ENCODE measurements at places on chromosomes 4 and X.

DNA sequence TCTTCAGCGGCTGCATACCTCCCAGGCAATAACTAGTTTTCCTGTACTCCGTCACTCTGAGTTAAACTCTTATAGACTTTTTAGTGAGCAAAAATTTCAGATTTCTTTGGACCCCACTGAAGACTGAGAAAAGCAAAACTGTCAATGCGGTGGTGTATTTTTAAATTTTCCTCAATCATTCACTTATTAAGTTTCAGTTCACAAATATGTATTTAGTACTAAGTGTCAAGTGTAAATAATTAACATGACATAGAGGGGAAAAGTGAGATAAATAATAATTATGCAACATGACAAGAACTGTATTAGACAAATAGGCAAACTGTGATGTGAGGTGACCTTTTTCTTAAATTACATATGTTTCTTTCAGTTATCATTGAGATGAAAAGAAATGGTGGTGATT is 124.4 kb downstream of the NAF1 start:
- DNase-seq = no peak

GRCh38 chr4:108337923-108338322 is 169.2 kb upstream of the LEF1 start:
- no peak for DNase-seq

DNA sequence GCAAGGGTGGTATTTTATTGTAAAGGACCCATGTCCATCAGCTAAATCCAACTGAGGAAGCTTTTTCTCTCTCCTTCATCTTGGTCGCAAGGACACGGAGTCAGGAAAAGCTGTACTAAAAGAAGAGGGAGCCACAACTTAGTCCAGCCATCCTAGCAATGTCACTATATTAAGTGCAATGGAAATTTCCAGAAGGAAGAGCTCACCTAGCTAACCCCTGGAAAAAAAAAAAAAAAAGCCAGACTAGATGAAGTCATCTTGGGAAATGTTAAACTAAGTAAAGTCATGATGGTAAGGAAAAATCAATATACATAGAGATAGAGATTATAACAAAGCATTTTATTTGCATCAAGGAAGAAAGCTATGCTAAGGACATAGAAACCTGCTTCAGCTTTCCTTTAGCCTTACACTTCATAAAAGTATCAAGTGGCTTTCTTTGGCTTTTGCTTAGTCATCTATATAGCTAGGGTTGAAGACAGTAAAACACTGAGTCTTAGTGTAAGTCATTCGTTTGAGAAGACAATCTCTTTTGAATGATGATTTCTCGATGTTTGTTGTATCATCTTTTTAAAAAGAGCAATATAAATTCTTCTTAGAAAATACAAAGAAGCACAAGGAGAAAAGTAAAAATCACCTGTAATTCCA is 18.6 kb upstream of the CA5B start:
- DNase-seq = no peak

DNA sequence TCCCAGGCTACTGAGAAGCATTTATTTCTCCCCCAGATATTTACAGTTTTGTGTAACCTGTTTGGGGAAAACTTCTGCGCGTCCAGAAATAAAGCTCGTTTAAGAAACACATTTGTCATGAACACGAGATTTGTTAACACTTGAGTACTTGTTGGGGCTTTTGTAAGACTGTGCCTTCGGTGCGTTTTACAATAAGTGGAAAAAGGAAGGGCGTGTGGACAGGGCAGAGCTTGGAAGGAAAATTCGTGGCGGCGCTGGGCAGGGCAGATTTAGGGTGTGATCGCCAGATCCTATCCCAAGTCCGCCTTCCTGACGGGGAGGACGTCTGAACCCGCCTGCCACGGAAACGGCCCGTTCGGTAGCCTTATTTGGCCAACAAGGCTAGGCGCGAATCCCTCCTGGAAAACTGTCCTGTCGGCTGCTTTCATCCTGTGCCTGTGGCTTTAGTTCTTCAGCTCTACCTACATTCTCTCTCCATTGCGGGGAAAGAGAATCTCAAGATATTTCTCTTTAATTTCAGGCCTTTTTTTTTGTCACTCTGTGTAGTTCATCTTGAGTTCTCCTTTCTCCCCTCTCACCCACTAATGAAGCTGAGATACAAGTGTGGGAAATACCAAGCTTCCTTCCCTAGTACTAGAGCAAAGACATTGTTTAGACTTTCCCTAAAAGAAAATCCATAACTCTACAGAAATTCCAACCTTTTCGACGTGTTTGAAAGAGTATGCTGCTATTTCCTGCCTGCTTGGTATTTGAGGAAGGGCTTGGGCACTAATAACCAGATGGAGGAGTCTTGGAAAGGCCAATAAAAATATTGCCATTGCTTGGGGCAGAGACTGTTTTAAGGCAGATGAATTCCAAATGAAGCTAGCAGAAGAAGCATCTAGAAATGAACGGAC is 982 bp downstream of the PDLIM5 start:
- peak; percentile 4 for DNase-seq

- DNase-seq = no peak
Measured at GRCh38 chr4:117084866-117085701, at the start of gene TRAM1L1. TSS of gene TRAM1L1 (minus strand) at chr4:117085576. CDS start at chr4:117085393, 183 bp downstream.

DNA sequence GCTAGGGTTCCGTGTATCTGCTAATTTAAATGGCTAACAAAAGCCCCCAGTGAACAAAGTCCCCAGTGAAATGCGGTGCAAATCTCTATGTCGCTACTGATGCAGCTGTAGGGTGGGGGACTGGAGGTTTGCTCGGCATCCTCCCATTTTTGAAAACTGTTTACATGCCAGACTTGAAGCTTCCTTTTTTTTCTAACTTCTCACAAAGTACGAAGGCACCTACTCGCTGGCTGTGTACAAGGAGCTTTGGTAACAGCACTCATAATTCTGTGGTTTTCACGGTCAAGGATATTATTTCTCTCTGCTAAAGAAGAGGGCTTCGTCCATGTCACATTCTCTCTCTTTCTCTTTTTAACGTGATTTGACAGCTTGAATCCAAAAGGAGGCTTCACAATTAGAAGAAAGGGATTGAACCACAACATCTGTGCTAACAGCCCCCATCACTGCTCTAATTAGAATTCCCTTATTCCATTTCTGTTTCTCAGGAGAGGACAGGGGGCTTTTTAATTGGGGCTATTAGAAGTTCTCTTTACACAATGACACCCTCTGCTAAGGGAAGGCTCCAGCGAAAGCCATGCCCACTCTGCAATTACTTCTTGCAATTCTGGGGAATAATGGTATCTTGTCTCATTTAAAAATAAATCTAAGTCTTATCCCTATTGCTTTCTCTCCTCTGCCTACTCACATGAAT is 46.7 kb downstream of the TMEM156 start:
- DNase-seq = no peak

DNA sequence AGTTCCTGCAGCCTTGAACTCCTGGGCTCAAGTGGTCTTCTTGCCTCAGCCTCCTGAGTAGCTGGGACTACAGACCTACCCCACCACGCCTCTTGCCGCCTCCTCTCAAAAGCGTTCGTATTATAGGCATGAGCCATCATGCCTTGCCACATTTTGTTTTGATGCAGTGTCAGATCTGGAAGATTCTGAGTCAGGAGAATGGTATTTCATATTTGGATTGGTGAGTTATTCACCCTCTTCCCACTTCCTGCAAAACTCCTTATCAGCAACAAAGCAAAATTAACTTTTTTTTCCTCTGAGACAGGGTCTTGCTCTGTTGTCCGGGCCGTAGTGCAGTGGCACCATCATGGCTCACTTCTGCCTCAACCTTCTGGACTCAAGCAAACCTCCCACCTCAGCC is 29.6 kb downstream of the REST start:
- DNase-seq = no peak

- no peak for DNase-seq
Measured at GRCh38 chr4:160184884-160185283, 1082.0 kb downstream of the RAPGEF2 start.

- no peak for DNase-seq
Measured at GRCh38 chr4:8238036-8238511, 31.5 kb upstream of the HTRA3 start.

- no peak for DNase-seq
Measured at GRCh38 chrX:116872931-116873330, 410.2 kb upstream of the CT83 start.

DNA sequence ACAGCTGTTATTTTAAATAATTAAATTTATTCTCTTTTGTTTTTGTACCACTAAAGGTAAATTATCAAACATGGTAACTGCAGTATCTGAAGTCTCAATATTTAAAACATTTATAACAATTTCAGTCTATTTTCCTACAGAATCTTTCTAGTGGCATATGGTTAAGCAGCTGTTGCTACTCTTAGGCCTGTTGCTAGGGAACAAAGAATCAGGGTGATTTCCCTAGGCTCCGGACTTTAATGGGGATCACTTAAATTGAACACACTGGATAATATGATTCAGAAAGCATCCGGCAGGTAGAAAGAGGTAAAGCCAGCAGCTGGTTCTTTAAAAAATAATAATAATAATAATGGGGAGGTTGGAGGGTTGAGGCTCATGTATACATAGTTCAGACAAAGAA is 17.6 kb downstream of the FBXO8 start:
- no peak for DNase-seq

DNA sequence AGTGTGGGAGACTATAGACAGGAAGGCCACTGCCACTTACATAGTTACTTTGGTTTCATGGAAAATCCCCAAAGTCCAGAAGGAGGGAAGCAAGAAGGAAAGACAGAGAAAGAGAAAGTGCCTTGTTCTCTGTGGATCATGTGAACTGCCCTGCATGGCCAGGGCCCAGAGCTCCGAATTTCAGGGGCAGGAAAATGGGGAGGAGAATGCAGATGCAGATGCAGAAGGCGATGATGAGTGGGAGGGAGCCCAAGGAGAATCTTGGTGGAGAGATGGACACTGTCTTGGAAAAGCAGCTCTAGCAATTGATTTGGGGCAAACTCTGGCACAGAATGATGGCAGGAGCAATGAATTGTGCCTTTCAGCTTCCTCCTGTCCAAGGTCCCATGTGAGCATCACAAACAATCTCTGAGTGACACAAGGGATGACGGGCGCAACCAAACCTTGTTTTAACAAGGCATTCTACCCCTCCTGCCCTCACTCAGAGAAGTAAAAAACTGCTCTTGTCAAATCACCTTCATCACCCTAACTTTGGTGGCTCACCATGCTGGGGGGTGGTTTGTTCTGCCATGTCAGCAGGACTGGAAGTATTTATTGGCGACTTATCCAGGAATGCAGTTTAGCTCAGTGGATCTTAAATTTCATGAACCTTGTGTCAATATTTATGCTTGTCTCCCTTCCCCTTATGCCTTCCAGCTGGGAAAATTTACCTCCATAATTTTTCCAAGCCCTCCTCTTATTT is 53.5 kb downstream of the TSC22D3 start:
- no peak for DNase-seq

- no peak for DNase-seq
Measured at GRCh38 chr4:77453911-77454310, 151.7 kb upstream of the CXCL13 start.

DNA sequence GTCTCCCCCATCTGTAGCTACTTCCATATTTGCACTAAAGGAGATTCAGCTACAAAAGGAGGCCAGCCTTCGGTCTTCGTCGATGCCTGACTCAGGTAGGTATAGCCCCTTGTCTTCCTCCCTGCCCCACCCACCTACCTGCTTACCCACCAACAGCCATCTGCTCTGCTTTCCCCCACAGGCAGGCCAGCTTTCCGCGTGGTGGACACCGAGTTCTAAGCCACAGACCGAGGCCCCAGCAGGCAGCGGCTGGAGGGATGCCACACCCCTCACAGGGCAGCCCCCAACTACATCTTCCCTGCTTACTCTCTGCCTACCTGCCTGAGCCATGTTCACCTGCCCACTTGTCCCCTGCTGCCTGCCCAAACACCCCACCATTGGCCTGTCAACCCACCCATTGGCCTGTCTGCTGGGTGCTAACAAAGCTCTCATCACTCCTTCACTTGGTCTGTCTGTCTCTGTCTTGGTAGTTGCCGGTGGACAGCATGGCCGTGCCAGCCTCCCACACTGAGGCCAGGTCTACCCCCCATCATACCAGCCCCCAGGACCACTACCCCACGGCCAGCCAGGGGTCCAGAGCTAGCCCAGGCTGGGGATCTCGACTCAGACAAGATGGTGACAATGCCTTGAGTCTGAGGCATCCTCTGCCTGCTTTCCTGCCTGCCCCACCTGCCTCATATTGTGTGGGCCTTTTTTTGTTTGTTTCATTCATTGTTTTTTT is 4.1 kb upstream of the USP11 start:
- no peak for DNase-seq

DNA sequence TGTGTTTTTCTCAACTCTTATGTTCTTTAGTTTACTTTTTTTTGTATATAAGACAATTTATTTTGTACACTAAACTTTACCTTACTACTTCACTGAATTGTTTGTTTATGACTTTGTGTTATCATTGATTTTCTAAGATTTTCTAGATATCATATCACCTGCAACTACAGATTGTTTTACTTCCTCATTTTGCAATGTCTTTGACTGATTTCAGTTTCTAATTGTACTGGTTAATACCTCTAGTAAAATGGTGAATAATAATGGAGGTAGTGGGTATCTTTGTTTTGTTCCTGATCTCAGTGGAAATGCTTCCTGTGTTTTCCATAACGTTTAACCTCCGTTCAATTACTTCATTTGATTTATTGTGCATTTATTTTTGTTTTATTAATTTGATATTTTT is 490.2 kb downstream of the TLL1 start:
- DNase-seq = no peak

DNA sequence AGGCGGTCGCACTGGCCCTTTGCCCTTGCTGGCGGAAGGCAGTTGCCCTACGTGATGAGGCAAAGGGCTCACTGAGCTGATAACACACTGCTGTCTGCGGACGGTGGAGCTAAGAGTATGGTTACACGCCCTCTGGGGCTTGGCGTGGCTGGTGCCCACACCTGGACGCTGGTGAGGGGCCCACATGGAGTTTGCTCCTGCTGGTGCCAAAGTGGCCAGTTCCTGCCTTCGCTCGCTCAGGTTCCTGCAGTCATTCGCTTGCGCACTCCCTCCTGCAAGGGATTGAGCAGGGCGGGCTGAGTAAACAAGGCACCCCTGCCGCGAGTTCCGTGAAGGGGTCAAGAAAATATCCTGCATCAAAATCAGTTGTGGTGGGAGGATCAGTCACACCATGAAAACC is 18.4 kb downstream of the SPARCL1 start:
- DNase-seq = no peak

DNA sequence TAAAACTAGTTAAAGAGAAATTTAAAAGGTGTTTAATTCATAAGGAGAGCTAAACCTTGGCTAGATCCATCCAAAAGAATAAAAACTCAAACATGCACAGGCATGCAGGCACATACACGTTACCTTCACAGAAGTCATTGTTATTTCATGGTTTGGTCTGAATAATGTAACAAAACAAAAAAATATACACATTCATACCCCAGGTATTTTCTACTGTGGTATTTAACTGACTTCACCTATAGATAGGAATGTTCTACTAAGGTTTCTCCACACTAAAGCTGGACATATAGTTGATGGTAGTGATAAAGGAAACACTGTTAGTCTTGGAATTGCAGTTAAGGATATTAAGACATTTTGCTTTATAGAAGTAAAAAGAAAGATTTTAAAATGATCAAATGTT is 283.6 kb upstream of the PCDH10 start:
- no peak for DNase-seq

- DNase-seq = no peak
Measured at GRCh38 chr4:164768516-164768915, 14.6 kb downstream of the SMIM31 start.

GRCh38 chr4:7371210-7371941 is 63.4 kb downstream of the PSAPL1 start:
- no peak for DNase-seq
